Stimulated activated CD4-positive, alpha-beta T cell treated with anti-CD3 and anti-CD28 coated beads, Interleukin-1b, Interleukin-23, amount 100 ng/mL, for 48 hours (primary cell): ENCODE measurements at places on chromosomes 13 and 19.

GRCh38 chr19:30864391-30865215 lies 484.6 kb downstream of the TSHZ3 start:
- no peak for DNase-seq

GRCh38 chr19:43525836-43526771 lies 897 bp downstream of the ETHE1 start:
- peak; percentile 43 for DNase-seq

- no peak for DNase-seq
These were observed 1284.5 kb downstream of the SLITRK1 start for GRCh38 chr13:82597747-82598146.

- DNase-seq, result no peak
These were observed 23.4 kb downstream of the DOT1L start for GRCh38 chr19:2187159-2187558.

GRCh38 chr19:2477732-2478191 lies 1.8 kb downstream of the GADD45B start:
- DNase-seq, result no peak

GRCh38 chr19:49421039-49421877 lies 2.0 kb downstream of the PTH2 start:
- peak; percentile 54 for DNase-seq

- no peak for DNase-seq
These were observed 18.1 kb upstream of the NDFIP2 start for GRCh38 chr13:79462895-79463294.

- no peak for DNase-seq
These were observed 22.3 kb upstream of the FOXO1 start for GRCh38 chr13:40688781-40689180.

GRCh38 chr19:18388100-18388959 lies 2.4 kb downstream of the GDF15 start:
- peak; percentile 75 for DNase-seq

DNA sequence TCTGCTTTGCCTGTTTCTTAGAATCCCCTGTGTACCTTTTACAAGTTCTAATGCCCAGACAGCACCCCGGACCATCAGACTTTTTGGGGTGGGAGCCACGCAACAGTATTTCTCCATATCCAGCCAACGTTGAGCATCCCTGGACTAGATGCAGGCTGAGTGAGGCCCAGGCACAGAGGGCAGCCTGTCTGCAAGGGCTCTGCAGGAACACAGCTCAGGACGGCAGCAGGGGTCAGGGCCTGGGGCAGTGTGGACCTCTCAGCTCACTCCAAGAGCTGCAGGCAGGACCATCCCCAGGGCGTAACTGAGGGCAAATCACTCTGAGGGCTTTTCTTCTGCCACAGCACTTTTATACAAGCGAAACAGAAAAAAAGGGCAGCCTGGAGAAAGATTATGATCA lies 95.8 kb downstream of the DNAJC15 start:
- no peak for DNase-seq

- no peak for DNase-seq
These were observed 1.5 kb upstream of the SPART start for GRCh38 chr13:36347531-36348210.

GRCh38 chr19:30570194-30570593 lies 198.0 kb downstream of the ZNF536 start:
- DNase-seq, result no peak

DNA sequence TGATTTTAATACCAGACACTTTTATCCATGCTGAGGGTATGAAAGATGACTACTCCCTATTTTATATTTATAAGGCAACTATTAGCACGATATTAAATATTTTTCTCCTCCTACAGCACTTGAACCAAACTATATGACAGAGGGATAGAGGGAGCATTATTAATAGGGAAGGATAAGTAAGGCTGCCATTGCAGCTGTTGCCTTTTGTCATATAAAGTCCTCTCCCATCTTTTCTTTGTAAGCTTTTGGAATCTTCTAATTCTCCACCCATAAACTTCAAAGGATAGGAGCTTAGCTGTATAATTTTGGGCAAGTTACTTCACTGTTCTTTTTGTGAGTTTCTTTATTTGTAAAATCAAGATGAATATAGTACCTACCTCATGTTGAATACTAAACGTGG lies 95.4 kb downstream of the ZMYM2 start:
- DNase-seq, result no peak
